ENCODE measurements at places on chromosomes 1 and 21.

DNA sequence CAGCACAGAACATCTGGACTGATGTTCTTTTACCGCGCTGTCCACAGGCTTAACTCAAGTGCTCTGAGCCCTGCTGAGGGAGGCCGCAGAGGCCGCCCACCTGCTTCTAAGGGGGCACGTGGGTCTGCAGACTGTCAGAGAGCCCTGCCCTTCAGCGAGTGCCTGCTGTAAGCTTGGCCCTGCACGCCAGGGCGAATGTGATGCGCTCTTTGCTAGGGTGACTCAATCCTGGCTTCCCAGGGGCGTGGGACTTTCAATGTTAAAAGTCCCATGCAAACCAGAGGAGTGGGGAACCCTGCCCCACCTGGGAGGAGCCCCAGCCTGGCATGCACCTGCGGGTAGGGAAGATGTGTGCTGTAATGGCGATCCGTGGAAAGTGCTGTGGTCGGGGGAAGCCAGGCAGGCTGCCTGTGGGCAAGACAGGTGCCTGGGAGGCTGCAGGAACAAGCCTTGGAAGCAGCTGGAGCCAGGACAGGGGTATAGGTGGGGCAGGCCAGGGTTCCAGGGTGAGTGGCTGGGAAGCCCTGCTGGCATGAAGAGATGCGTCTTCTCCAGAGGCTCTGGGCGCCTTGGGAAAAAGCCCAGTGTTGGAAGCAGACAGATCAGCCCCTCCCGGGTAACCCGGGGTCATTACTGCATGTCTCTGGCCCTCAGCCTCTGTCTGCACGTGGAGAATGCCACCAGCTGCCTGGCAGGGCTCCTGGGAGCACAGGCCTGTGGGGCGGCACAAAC, 594 bp upstream of the PANK4 start:
- peak; percentile 30 for DNase-seq

DNA sequence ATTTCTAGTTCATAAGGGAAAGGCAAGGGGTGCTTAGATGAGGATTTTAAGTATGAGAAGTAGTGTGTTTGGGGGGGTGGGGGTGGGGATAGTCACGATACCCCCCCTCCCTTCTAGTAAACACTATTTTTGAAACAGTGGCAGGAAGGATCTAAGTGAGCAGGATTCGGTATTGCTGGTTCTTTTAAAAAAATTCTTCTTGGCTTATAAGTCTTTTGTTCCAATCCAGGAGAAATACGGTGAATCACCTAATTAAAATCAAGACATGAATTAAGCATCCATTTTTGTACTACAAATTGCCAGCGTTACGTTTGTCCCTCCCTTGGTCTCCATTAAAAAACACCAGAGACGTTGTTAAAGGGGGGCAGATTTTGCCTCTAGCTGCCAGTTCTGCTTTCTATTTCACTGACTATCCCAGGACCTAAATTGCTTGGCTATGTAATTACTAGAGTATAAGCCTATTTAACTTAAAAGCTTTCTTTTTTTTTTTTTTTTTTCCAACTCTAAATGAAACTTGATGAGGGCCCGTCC, 911 bp downstream of the LMO4 start:
- DNase-seq: no peak

- DNase-seq: no peak
These were observed 19.8 kb upstream of the BOLA1 start for GRCh38 chr1:149879556-149879955.

DNA sequence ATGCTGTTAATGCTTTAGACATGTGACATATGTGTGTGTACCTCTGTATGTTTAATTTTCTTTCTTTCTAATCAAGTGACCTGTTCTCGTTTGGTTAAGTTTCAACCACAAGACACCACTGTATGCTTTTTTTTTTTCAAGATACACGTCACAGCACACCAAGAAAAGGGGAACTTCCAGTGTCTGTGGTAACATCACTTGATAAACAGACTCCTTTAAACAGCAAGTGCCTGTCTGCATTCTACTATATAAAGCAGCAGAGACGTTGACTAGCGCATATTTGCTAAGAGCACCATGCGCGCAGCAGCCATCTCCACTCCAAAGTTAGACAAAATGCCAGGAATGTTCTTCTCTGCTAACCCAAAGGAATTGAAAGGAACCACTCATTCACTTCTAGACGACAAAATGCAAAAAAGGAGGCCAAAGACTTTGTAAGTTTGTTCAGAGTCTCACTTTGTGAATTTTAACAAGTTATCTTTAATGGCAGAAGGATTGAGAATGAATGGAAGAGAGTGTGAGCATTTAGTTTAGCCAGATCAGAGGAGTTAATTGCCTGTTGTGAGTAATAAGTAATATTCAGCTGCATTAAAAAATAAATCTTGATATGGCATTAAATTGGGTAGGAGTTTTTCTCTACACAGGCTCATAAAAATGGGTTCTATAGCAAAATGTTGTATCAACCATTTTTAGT, at the start of gene RGS1:
Gene RGS1 (plus strand): TSS at position 275 of the 691 bp plus-strand sequence. CDS start 20 bp downstream, at position 295.
- peak; percentile 64 for DNase-seq

DNA sequence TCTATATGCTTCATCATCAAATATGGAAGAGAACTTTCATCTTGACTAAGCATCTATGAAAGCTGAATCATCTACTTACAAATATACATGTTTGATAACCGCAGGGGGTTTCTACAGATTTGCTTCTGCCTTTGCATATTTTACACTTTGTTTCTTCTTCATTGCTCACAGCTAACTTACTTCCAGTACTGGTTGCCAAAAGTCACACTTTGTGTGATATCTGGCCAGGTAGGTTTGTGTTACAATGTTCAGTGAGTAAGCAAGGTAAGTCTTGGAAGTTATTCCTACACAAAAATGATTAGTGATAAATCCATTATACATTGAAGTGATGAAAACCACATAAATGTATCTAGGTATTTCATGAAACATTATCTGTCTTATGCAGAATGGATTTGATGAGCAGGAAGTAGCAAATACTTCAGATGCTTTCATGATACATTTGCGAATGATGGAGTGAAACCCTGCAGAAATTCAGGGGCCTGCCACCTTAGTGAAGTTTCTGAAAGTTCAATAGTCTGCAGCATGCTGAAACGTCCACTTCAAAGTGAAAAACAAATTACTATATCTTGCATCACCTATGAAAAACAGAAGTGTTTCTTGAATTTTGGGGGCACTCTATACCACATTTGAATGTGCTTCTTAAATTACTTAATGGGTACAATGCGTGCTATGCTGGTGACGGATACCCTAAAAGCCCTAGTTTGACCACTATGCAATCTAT, 187.3 kb downstream of the ATP6V1G3 start:
- DNase-seq: no peak

DNA sequence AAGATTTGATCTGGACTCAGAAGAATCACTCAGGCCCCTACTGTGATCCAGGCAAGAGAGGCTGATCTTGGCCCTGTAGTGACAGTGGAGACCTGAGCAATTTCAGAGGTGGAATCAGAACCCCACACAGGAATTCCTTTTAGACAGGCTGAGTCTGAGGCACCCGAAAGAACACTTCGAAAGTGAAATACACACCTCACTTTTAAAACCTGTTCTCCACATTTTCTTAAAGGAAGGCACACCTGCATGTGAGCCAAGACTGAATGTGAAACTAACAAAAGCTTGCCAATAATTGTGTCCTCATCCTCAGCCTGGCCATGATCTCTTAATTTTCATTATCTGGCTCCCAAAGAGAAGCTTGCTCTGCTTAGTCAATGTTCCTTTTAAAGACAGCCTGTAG, 32.2 kb downstream of the SIPA1L2 start:
- no peak for DNase-seq

- no peak for DNase-seq
These were observed 156.7 kb upstream of the BACE2 start for GRCh38 chr21:41011098-41011731.

- DNase-seq: peak; percentile 41
These were observed 94.6 kb downstream of the STUM start for GRCh38 chr1:226643177-226643576.

GRCh38 chr1:48831120-48831978, 54.7 kb upstream of the BEND5 start:
- no peak for DNase-seq

- DNase-seq: no peak
These were observed 62.3 kb upstream of the KCNA3 start for GRCh38 chr1:110736900-110737605.

DNA sequence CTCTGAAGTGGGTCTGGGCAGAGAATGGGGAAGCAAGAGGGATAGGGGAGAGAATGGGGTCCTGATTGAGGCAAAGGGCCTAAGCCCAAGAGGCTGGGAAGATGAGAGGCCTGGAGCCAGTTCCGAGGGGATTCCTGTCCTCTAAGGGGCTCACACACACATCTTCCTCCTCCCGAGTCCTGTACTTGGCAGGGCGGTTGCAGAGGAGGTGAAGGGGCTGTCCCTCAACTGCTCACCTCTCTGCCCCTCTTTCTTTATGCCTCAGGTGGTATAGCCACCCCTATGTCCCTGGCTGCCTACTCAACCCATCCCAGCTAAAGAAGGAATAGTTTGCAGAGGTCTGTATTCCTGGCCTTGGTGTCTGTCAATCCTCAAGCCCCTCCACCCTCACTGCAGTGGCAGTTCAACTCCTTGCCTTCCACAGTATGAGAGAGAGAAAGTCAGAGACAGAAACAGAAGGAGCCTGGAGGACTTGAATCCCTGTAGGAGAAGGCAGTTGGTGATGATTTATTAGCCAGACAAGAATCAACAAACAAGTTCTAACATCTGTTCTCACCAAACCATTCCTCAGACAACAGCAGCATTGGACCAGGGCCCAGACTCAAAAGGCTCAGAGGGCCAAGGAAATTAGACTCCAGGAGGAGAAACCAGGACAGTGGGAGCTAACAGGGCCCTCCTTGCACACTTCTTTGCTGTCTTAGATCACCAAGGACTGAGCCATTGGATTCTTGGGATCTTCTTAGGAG, 10.7 kb downstream of the SH2D2A start:
- no peak for DNase-seq

DNA sequence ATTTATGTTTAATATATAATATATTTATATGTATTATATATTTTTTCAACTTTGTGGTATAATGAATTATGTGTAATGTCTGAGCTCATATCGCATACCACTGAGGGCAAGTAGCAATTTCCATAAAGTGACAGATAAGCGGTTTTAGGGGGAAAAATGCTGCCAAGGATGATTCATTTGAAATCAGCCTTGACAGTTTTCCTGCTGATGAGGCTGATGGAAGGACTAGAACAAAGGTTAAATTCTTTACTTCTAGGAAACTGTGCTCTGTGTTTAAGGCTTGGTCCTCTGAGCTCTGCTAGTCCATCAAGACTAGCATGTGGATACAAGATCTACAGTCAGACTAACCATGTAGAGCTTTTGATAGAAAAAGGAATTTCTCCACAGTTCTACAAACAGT, 19.3 kb upstream of the DDAH1 start:
- DNase-seq: no peak

DNA sequence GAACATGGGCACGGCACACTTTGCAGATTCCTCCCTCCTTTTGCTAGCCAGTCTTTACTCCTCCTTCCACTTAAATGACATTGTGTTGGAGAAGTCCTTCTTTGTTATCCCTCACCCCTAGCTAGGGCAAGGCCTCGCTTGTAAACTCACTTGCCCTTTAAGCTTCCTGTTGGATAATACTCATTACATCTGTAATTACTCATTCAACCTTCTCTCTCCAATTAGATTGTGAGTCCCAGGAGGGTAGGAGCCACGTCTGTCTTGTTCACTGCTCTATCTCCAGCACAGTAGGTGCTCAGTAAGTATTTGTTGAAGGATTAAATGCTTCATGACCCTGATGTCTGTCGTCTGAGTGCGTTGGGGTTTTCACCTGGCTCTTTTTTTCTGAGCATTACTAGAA, 98.7 kb upstream of the USP24 start:
- DNase-seq: no peak

DNA sequence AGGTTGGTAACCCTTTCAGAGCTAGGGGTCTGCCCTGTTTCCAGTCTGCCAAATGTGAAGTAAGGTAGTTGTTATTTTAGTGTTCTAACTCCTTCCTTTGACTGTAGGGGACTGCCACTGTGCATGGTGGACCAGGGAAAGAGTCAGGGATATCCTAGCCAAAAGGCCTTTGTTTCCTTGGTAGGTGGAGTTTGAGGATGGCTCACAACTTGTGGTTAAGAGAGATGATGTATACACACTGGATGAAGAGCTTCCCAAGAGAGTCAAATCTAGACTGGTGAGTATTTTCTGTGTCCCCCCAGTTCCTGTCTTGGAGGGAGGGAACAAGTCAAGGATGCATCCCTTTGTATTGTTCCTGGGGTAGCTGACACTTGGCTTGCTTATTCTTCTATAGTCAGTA, 3.5 kb upstream of the ST3GAL3 start:
- DNase-seq: no peak

DNA sequence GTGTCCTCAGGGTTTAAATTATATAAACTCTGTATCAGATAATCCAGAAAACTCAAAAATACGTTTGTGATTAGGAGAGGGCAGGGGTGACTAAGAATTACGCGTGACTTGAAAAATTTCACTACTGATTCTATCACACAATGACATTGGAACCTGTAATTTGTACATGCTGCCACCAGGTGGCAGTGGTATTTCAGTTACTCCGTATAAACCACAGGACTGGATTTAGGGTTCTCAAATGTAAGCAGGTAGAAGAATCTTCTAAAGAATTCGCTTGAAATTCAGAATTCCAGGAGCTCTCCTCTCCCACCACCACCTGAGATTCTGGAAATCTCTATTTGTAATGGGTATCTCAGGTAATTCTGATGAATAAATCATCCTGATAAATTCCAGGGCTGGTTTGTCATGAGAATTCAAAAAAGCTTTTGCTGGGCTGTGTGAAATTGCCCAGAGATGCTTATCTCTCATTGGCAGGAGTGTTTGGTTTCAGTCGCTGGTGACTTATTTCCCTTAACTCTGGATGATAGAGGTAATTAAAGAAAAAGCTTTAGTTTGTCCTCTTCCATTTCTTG, 1.7 kb upstream of the KRTAP7-1 start:
- peak; percentile 2 for DNase-seq

DNA sequence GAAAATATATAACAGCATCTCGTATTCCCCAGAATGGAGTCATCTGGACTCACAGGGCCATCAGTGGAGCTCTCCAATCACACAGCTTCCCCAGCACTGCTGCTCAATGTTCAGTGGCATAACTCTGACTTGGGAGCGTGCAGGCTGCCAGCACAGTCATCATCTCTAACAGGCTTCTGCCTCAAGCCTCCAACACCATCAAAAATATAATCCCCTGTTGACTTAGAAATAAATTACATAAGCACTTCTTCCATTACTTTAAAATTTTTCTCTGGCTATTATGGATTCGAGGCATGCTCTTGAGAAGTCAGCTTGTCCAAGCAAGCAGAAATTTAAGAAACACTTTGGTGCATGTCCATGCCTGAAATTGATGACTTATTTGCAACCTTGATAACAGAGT, 6.2 kb downstream of the DUSP23 start:
- no peak for DNase-seq

GRCh38 chr1:39220891-39221870, 16.7 kb downstream of the MACF1 start:
- DNase-seq: no peak

- DNase-seq: no peak
These were observed 60.7 kb downstream of the ADARB1 start for GRCh38 chr21:45135122-45135521.

Data from effector CD4-positive, alpha-beta T cell (primary cell).